Endothelial cell (in vitro differentiated cells): ENCODE measurements at places on chromosomes 5 and 9. TPM values are rescaled to one million over a fixed set of nuclear protein-coding genes. Genes with fewer than 3 reads are reported as not detected.
A peak's percentile ranks its signal among the peaks of the same experiment; 100 is the strongest.

- peak; percentile 11 for DNase-seq
Observed at GRCh38 chr5:45454114-45454513, 242.1 kb downstream of the HCN1 start.

DNA sequence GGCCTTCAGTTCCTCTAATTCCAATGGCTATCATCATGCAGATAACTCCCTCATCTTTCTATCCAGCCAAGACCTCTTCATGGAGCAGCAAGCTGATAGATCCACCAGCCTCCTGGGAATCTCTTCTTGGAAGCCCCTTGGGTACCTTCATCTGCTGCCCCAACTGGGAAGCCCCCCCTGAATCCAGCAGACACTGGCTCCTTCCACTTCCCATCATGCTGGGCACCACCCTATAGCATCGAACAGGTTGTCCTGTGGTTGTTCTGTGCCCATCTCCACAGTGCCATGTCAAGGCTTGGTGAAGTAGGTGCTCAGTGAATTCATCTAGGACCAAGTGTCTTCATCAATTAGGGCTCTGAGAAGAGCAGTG lies 410.4 kb upstream of the KLF4 start:
- no peak for DNase-seq

The PCDHAC2 gene
- 5.2 TPM for total RNA-seq

GRCh38 chr5:30918171-30918570 lies 275.3 kb upstream of the CDH6 start:
- no peak for DNase-seq

The PPP1R2B gene
- total RNA-seq: not detected

- DNase-seq: no peak
Observed at GRCh38 chr5:17077440-17078233, 139.8 kb upstream of the BASP1 start.

DNA sequence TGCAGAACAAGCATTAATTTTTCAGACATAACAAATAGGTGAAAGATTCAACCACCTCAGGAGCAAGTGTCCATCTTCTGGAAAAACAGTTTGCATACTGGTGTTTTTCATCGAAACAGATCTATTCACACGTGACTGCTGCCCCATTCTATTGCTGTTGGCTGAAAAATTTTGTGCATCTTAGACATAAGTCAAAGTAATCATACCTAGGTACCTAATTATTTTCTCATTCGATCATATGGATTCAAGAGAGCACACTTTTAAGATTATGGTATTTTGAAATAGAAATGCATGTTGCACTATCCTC lies 72.9 kb upstream of the CDH6 start:
- DNase-seq: no peak

DNA sequence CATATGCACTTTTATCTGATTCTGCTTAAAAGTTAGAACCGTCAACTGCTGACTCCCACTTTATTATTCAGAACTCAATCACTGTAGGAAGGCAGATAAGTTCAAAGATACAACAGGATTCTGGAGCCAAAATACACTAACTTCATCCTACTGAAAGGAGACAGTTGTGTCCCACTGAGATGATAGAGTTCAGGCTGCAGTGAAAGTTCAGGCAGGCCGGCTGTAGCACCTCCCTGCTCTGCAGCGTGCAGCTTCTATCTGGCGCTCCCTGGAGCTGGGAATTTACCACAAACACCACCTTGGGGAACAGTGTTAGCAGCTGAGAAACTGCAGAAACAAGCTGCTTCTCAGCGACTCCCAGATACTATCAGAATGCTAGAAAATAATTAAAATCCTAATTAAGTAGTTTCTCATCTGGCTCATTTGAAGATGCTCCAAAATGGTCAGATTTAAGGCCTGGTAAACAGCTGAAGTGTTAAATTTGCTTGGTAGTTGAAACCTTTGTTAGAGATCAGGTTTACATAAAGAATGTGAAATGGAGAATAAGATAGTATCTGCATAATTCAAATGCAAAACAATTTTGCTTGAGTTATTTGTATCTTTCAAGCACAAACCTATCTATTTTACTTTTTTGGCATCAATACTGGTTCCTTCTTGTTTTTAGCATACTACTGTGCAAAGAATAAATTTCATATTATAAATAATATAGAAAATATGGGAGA lies 52.3 kb upstream of the CNTLN start:
- peak; percentile 16 for DNase-seq

The C5orf52 gene
- total RNA-seq: not detected

GRCh38 chr9:137366891-137367381 lies 56.0 kb downstream of the EXD3 start:
- DNase-seq: no peak

DNA sequence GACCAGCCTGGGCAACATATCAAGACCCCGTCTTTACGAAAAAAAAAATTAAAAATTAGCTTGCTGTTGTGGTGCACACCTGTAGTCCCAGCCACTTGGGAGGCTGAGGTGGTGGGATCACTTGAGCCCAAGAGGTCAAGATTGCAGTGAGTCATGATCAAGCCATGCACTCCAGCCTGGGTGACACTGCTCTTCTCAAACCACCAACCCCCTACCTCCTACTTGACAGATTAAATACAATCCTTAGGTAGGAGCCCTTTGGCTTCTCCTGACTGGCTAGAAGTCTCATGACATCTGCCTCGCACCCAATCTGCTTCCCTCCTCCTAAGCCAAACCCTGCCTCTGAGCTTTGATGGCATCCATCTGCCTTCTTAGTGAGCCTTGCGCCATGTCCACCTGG lies 11.6 kb upstream of the FBP1 start:
- DNase-seq: no peak

DNA sequence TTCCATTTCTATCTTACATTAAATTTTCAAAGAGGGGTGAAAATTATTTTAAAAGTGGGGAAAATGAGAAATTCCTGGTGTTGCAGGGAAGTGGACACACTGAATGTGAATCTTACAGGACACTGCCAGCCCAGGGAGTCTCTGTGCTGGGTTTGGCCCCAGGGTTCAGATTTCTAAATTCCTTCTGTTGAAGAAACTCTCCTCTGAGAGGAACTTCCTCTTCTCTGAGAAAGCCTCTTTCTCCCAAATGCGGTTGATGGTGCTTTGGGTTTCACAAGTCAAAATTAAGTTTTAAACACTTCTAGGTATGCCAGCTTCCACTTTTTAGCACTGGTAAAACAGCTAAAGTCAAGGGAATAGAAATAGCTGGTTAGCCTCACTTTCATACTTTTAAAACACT lies 317.9 kb upstream of the ITGA1 start:
- DNase-seq: no peak

The FANCG gene
- total RNA-seq: 41.4 TPM

DNA sequence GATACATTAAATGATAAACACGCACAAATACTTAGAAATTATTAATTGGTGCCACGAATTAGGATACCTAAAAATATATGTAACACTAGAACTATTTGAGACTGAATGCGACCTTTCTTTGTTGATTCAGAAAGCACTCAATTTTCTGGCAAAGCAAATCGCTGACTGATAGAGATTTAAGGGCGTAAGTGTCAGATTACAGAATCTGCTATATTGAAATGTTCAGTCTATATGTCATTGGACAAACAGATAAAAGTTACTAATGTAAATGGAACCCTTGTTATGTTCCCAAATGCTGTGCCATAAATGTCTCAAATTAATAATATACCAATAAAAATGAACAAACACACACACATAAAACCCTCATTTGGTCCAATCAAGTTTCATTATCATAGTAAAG lies 137.9 kb downstream of the MPDZ start:
- no peak for DNase-seq

- DNase-seq: no peak
Observed at GRCh38 chr5:140637371-140638100, 1.7 kb upstream of the TMCO6 start.

GRCh38 chr5:1511651-1512540 lies 11.9 kb downstream of the LPCAT1 start:
- no peak for DNase-seq

DNA sequence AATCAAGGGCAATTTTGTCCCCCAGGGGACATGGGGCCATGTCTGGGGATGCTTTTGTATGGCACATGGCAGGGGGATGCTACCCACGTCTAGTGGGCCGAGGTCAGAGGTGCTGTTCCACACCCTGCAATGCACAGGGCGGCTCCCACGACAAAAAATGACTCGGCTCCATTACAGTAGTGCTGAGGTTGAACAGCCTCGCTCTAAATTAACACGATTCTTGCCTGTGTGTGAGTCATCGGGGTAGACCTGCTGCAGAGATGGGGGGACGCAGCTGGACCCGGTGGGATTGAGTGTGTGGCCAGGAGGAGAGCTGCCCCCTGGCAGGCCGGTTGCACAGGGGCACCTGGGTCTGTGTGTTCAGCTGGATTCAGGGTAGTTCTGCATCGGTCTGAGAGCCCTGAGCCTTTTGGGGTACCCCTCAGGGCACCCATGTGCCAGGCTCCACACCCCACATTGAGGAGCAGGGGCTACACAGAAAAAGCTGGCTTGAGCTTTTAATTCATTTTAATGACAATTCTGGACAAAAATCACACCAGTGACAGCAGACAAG lies 20.0 kb upstream of the COL5A1 start:
- DNase-seq: no peak

The EQTN gene
- not detected for total RNA-seq
